Activated T-helper 1 cell treated with Interleukin-2 at 50 U/mL for 16 hours (primary cell): ENCODE measurements at places on chromosomes 2 and 18.

GRCh38 chr2:204191574-204191973, 255.0 kb downstream of the ICOS start:
- DNase-seq, result no peak

DNA sequence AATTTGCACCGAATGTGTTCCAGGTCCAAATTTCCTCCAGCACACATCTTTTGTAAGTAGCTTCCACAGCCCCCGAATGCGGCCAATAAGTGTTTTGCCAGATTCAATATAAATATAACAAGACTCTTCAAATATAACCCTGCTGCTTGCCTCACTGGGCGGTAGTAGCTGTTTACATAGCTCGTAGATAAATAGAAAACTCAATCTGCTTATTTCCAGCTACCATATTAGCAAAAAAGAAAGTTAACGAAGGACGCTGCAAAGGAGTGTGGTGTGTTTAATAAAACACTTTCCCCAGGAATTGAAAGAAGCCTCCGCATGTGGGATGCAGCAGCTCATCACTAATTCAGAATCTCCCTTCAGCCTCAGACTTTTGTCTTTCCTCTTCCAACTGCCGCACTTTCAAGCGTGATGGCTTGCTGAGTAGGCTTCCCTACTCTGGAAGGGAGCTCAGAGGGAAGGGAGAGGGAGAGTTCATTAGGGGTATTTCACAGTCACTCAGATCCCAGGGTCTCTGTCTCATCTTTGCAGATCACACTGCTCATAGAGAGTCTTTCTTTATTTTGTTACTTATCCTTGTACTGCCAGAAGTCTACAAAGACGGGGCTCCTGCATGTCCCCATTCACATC, 367.0 kb downstream of the RND3 start:
- DNase-seq, result no peak

DNA sequence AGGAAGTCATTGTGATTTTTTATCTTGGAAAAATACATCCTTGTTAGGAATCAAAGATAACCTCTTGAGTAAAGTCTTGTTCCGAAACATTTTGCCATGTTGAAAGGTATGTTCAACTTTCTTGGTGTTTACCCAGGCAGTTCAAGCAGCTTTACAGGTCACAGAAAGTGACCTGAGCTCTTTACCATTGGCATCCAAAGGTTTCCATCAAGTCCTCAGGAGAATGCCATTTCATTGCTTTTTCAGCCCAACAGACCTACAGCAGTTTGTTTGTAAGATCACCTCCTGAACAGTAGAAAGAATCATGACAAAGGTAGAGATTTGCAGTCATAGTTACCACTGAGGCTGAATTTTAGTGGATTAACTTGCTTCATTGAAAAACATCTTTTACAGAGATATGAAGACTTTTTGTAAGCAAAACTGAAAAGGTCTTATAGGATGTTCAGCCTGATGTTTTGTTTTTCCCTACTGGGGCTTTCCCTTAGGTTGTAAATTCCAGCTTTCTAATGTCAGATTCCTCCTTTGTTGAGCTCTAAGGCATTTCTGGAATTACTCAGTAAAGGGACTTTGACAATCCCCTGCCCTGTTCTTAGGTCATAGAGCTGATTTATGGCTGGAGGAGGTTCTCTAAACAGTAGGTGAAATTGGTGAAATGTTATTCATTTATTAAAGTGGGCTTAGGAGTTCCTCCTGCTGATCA, 236.8 kb upstream of the RBMS1 start:
- no peak for DNase-seq

DNA sequence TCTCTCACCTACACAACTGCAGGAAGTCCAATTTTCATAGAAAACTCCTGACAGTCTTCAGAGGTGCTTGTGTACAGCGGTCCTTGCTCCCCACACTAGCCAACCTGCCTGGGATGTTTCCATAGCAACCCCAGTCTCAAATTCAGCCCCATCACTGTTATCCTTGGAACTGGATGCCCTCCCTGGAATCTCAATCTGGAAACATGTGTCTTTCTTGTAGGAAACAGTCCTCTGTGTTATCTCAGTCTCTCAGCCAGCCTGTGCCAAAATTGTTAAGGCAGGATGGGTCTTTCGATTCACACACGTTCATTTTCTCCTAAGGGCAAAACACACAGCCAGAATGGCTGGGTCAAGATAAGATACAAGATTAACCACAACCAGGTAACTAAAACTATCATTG, 295.5 kb upstream of the RND3 start:
- no peak for DNase-seq

GRCh38 chr18:7681298-7681697, 114.2 kb downstream of the PTPRM start:
- DNase-seq, result no peak

- DNase-seq, result no peak
These were observed 16.0 kb downstream of the CD28 start for GRCh38 chr2:203722411-203722810.

DNA sequence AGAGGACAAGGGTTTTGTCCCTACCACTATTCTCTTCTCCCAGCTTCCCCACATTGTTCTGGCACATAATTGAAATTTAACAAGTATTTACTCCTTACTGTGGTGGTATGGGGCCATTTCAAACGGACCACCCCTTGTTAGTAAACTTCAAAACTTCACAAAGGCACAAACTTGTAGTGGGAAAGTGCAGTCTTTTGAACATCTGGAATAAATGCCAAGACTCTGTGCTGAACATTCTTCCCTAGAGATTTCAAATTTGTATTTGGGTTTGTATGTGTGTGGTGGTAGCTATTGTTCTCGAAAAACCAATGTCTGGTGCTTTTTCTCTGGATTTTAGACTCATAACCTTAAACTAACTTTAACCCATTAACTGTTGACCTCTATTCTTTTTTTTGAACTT, 151.6 kb downstream of the NRP2 start:
- DNase-seq, result no peak

DNA sequence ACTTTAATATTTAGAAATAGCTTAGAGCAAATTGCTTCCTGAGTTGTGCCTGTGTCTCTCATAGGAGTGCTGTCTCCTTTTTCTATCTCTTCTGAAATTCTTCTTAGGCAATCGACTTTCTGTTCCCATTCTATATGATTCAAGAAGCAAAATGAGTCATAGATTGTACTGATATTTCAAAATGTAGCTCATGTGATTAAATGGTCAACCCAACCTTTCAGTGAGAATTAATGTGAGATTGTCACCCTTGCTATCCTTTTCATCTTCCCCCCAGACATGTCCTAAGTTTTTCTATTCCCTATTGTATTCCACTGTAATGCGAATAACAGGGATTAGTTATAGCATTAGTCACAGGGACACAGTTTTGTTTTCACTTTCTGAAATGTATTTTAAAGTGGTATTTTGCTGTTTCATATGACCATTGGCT, 413.6 kb downstream of the THSD7B start:
- no peak for DNase-seq

- DNase-seq, result no peak
These were observed 13.5 kb downstream of the CCDC141 start for GRCh38 chr2:179036353-179036905.

GRCh38 chr2:158926478-158926948, 41.9 kb upstream of the TANC1 start:
- no peak for DNase-seq

DNA sequence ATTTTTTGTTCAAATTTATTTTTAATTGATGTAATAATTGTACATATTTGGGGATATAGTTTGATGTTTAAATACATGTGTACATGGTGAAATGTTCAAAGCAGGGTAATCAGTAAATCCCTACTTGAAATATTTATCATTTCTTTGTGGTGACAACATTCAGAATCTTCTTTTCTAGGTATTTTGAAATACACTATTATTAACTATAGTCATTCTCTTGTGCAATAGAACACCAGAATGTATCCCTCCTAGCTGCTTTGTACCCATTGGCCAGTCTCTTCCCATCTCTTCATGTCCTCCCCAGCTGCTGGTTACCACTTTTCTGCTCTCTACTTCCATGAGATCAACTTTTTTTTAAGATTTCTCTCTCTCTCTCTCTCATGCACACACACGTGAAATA, 126.5 kb downstream of the ZNF407 start:
- no peak for DNase-seq
